ENCODE measurements at places on chromosomes 6 and 20.

DNA sequence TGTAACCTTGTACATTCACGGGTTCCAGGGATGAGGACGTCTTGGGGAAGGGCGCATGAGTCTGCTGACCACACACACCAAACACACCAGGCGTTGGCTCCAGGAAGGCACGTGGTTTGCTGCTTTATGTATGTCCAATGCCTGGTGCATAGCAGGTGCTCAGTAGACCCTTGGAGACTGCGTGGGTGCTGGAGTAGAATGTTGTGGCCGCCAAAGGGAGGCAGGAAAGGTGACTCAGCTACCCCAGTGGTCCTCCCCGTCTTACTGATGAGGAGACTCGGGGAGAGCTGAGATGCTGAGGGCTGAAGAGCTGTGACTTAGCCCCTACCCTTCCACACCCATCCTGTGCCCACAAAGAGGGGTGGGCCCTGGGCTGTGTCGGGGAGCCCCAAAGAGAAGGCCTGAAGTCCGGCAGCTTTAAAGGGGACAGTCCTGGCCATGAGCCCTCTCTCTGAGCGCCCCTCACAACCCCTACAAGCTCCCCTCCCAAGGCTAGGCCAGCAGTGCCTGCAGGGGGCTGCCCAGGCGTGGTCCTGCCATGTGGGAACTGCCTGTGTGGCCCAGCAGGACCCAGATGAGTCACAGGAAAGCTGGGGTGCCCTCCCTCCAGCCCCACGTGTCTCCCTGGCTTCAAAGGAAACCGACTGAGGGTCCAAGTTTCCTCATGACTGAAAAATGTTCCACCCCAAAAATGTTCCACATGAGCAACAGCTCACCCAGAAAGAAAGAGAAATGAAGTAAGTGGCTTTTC lies 28.0 kb upstream of the PTGIS start:
- no peak for DNase-seq

GRCh38 chr6:13146442-13146841 lies 181.9 kb downstream of the TBC1D7 start:
- no peak for DNase-seq

DNA sequence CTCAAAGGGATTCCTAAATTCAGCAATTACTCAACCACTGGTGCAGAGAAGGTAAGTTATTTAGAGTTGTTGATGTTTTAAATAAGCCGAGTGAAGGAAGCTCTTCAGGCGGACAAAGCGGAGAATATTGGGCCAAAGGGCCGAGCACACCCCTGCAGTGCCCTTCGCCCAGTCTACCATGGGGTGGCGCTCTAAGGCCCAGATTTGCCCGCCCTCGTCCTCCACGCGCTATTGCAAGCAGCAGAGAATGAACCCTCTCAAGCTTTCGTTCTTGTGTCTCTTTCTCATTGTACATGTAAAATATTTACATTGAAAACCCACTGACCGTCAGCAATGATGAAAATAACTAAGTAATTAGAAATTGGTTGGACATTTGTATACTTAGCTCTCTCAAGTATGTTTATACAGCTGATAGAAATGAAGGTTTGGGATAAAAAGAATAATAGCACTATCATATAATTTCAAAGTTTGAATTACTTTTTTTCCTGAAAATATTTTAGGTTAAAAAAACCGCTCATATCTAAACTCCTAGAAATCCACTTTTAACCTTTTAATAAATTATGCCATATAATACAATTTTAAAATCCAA lies 195.0 kb upstream of the CEP162 start:
- no peak for DNase-seq

- DNase-seq, result no peak
Observed at GRCh38 chr20:14561741-14562221, 224.4 kb upstream of the FLRT3 start.

DNA sequence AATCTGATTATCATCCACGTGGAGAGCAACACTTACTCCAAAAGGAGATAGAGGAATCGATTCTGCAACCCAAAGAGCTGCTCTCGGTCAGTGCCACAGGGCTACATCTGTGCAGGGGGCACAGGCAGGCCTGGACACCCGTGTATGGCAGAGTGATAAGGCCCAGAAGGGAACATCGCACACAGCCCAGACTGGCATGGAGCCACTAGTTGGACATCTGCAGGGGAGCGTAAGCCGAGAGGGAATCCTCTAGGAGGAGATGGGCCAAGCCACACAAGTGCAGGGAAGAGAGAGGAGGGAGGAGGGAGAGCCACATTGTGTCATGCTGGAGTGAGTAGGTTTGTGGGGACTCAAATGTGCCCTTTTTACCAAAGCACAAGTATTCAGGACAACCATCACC lies 50.4 kb upstream of the ENTPD6 start:
- DNase-seq, result no peak

DNA sequence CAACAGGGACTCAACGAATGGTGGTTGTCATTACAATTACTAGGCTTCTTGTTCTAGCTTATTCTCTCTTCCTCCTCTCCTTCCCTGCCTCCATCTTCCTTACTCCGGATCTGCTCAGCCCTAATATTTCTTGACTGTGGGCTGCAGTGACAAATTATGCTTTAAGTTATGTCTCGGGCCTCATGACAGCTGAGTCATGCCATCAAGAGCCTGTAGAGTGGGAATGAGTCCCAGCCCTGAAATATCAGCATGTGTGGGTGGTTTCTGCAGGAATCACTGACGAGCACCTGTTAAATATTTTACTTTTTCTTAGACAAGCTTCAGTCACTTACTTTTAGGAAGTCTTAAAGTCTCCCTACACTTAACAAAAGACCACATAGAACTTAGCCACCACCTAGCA lies 83.1 kb upstream of the CBLN4 start:
- no peak for DNase-seq

DNA sequence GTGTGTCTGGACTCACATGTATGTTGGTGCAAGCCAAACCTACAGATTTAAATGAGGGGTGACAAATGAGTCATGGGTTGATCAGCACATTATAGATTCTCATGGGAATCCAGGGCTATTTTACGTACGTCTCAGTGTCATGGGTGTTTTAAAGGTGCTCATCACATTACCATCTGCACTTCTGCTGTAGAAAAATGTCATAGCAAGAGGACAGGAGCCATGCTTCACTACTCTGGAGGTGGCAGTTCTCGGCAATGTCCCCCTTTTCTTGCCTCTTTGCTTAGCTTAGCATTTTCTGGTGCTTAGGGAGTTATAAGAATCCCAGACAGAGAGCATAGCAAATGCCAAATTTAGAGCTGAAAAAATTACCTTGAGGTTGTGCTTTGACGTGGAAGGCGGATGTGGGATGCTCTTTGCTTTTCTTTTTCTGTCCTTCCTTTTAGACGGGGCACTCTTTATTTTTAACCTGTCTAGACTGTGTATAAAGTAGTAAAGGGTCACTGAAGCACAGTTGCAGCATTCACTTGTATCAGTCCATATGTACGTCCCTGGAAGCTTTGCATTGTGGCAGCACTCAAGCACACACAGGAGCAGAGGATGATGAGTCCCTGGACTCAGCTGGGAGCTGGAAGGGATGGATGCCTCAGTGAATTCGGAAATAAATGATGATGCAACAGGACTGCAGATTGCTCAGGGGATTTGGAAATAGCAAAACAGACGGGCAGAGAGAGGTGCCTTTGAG lies 139.7 kb downstream of the SYNDIG1 start:
- no peak for DNase-seq

DNA sequence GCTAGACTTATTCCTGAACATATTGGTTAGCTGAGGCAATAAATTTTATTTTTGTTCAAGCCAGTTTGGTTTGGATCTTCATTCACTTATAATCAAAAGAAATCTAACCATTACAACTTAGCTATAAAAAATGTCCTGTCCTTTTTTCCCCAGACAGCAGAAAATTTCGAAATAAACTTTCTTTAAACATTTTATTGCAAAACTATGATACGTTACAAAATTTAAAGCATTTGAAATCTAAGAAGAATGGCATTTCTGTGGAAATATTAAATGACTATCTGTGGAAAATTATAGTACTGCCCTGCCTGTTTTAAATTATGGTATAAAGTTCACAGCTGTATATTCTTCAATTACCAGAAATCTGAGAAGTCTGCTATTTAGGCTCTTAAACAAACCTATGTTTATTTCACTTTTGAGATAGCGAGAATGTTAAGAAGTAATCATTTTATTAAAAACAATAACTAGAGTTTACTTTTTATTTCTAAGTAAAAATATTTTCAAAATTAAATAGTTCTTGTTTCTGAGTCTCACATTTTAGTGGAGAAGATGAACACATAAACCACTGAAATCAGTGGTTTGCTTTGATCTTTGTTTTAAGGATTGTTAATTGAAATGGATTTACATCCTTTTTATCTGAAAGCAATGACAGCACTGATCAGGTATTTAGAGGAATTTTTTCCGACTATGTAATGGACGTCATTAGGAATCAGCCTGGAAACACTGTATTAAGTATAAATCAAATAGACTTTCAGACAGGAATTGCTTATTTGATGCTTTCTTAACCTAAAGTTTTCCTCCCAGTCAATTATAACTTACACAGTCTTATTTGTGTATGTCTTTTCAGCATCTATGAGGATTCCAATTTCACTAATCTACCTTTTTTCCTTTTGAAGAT lies 553.7 kb downstream of the COL12A1 start:
- DNase-seq, result no peak

- DNase-seq, result no peak
Observed at GRCh38 chr6:76752841-76753240, 680.4 kb upstream of the IMPG1 start.

DNA sequence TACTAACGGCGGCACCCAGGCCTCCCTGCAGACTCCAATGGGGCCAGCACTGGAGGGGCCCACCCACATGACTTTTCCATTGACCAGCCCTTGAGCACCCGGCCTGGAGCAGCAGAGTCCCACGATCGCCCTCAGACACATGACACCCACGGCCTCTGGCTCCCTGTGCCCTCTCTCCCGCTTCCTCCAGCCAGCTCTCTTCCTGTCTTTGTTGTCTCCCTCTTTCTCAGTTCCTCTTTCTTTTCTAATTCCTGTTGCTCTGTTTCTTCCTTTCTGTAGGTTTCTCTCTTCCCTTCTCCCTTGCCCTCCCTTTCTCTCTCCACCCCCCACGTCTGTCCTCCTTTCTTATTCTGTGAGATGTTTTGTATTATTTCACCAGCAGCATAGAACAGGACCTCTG lies 26.1 kb upstream of the FANCE start:
- DNase-seq, result no peak

DNA sequence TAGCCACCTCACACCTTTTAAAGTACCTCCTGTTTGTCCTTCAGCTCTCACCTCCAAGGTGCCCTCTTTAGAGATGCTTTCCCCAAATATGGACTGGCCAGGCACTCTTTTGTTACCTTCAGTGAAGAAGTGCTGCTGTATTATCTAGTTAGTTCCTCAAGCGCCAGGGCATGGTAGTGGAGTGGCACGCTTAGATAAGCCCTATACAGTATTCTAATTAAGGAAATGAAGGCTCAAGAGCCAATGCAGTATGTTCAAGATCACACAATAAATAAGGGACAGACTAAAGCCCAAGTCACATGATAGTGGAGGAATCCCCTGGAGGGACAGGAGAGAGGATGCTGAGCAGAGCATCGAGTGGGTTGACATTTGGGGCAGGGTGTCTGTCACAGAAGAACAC lies 28.5 kb upstream of the GFOD1 start:
- no peak for DNase-seq

- no peak for DNase-seq
Observed at GRCh38 chr20:10461495-10461894, 26.4 kb downstream of the SLX4IP start.

- no peak for DNase-seq
Observed at GRCh38 chr6:45423111-45423823, 45.5 kb upstream of the SUPT3H start.

- no peak for DNase-seq
Observed at GRCh38 chr6:94269256-94269655, 849.9 kb upstream of the EPHA7 start.

GRCh38 chr6:45691426-45691825 lies 313.7 kb upstream of the SUPT3H start:
- no peak for DNase-seq

- no peak for DNase-seq
Observed at GRCh38 chr6:108941859-108942258, 93.6 kb downstream of the ARMC2 start.

DNA sequence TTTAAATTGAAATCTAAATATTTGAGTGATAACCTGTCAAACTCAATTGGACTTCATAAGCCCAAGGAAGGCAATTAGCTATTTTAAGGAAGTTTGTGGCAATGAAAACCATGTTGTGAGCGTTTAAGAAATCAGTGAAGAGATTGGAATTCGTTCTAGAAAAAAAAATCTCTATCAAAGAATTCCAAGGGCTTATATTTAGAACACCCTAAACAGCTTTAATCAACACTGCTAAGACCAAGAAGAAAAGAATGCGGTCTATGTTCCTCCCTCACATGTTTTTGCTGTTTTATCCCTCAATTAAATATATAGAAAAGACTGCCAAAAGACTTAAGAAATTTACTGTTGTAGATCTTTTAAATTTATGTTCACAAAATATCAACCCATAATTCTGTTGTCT lies 16.6 kb upstream of the ABRACL start:
- DNase-seq, result no peak

- DNase-seq, result no peak
Observed at GRCh38 chr6:73367761-73368355, 1.8 kb downstream of the OOEP start.

DNA sequence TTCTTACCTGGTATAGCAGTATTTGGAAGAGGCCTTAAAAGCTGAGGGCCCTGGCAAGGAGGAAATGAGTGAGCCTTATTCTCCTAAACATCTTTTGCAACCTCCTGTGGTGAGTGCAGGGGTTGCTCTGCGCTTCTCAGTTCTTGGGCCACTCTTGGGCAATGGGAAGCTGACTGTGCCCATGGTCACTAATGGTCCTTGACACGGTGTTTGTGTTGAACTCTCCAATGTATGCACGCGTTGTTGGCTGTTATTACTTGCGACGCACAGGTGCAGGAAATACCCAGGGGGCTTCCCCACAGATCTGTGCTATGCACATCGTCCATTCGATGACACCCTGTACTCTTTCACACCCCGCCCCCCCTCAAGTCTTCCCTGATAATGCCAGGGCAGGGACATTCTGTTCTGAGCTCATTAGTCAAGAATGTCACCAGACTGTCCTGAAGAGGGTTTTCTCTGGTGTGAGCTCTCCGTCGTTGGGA lies 79.7 kb downstream of the EDN1 start:
- no peak for DNase-seq

DNA sequence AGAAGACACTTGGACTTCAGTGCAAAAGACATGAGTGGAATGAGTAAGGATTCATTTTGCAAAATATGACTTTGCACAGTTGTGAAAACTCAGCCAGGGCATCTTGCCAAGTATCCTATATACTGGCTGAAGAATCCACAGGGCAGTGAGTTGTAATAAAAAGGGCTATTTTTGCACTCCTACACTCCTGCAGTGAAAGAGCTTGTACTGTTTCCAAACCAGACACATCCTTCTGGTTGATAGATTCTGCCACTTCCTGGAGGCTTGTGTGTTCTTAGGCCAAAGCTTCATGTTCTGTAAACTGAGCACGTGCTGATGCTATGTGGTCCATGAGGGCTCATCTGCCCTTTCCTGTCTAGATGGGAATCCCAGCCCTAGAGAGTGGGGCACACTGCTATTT lies 34.9 kb downstream of the GMPR start:
- no peak for DNase-seq

- DNase-seq, result no peak
Observed at GRCh38 chr6:159427771-159428170, 258.6 kb downstream of the FNDC1 start.
